ENCODE measurements at places on chromosomes 5 and 9. TPM values are rescaled to one million over a fixed set of nuclear protein-coding genes. Genes with fewer than 3 reads are reported as not detected.
A peak's percentile ranks its signal among the peaks of the same experiment; 100 is the strongest.

PCDHA5 gene
- 4.4 TPM for total RNA-seq

ARHGEF37 gene
- 2.4 TPM for total RNA-seq

SLC1A3 gene
- 14.5 TPM for total RNA-seq

SEMA5A gene
- total RNA-seq = 4.3 TPM

DNA sequence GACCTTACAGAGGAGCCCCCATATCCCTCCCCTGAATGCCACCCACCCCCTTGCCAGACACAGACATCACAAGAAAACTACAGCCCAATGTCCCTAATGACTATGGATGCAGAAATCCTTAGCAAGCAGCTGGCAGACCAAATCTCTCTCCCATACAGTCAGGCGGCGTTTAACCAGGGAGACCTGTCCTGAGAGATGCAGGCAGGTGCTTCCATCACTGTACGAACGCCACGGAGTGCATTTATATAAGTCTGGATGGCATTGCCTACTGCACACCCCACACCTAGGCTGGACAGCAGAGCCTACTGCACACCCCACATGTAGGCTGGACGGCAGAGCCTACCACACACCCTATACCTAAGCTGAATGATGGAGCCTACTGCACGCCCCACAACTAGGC is 34.4 kb upstream of the SARDH start:
- H3K36me3 ChIP-seq = peaks cover 26% of the 10 kb centered on the region
- H3K27me3 ChIP-seq = no peaks in the 10 kb centered on the region
- peak overlapping the region; percentile 79 for H3K27ac ChIP-seq
- no peaks in the 10 kb centered on the region for H3K4me1 ChIP-seq

DNA sequence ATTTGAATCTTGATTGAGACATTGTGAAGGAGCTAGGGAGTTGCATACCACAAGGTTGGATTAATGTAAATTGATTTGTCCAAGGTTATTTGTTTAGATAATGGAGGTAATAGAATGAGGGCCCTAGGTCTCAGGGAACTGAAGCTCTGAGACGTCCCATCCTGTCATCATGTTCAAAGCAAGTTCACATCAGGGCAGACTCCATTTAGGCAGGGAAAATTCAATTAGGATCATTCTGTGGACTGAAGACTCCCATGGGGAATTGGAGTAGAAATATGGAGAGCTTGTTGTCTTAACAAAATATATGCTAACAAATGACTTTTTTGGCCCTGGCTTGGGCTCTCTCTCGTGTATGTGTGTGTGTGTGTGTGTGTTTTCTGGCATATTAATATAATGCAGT is 722.0 kb upstream of the ADAMTS16 start:
- no peak overlapping the region for H3K4me3 ChIP-seq
- DNase-seq = no peak
- peaks cover 19% of the 10 kb centered on the region for H3K27me3 ChIP-seq
- no peak overlapping the region for H3K27ac ChIP-seq

DNA sequence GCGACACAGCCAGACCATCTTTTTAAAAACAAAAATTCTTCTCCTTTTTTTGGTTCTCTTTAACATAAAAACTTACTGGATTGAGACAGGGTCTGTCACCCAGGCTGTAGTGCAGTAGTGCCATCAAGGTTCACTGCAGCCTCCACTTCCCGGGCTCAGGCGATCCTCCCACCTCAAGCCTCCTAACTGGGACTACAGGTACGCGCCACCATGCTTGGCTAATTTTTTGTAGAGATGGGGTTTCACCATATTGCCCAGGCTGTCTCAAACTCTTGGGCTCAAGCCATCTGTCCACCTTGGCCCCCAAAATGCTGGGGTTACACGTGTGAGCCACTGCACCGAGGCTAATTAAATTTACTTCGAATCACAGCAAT is 13.8 kb downstream of the HNRNPK start:
- H3K27ac ChIP-seq = peak overlapping the region; percentile 91
- DNase-seq = no peak
- no peaks in the 10 kb centered on the region for H3K4me1 ChIP-seq
- H3K4me3 ChIP-seq = no peak overlapping the region

GRCh38 chr9:134071149-134071548 is 3.3 kb upstream of the BRD3 start:
- H3K27me3 ChIP-seq = peaks cover 32% of the 10 kb centered on the region
- H3K27ac ChIP-seq = no peak overlapping the region
- no peak for DNase-seq
- H3K4me3 ChIP-seq = no peak overlapping the region
- H3K36me3 ChIP-seq = no peaks in the 10 kb centered on the region

DNA sequence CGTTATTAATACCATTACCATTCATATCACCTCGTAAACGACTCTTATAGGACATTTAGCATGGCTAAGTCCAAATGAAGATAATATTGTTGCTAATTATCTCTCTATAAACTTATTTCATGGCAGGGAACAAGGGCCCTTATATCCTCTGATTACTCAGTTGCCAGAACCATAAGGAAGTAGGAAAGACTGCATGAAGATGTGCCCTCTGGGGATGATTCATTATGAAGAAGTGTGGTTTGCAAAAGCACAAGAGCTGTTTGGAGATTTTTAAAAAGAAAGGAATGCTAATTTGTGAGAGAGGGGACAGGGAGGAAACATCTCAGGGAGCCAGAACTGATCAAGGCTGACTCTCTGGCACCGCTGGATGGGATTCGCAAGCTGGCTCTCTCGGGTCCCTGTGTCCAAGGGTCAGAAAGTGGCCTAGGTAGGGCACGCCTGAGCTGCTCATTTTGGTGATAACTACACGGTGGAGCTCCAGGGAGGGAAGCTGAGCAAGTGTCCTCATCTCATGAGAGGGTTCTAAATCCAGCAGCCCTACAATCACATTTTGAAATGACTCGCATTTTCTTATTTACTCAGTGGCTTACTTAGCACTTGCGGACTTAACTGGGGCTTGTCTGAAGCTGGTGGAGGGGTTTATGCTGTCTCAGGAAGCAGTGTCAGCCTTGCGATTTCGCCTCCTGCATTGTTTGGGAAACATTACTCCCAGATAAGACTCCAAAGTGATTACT is 136.8 kb downstream of the C5orf15 start:
- no peak overlapping the region for H3K4me3 ChIP-seq
- DNase-seq = no peak
- no peaks in the 10 kb centered on the region for H3K36me3 ChIP-seq
- H3K4me1 ChIP-seq = peaks cover 18% of the 10 kb centered on the region

DNA sequence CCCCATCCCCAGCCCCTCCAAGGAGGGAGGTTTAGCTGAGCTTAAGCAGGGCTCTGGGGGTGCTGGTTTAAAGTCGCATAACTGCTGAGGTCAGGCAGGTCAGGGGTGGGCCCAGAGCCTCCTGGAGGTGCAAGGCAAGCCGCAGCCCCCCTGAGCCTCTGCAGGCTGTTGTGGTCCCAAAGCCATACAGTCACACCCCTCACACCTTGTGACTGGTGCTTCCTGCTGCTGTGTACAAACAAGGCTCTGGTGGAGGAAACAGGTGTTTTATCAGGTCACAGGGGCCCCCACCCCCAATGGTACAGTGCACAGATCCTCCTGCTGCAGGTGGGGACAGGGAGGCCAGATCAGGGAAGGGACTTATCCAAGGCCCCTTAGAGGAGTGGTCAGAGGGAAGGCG is 8.0 kb downstream of the TCF7 start:
- H3K4me1 ChIP-seq = no peaks in the 10 kb centered on the region
- DNase-seq = no peak
- H3K27ac ChIP-seq = no peak overlapping the region
- no peaks in the 10 kb centered on the region for H3K27me3 ChIP-seq

- no peaks in the 10 kb centered on the region for H3K27me3 ChIP-seq
- peaks cover 16% of the 10 kb centered on the region for H3K4me1 ChIP-seq
- no peak for DNase-seq
- H3K4me3 ChIP-seq = no peak overlapping the region
- H3K36me3 ChIP-seq = peaks cover 10% of the 10 kb centered on the region
These were observed 2.7 kb downstream of the ZNF346 start for GRCh38 chr5:177025101-177025601.

DNA sequence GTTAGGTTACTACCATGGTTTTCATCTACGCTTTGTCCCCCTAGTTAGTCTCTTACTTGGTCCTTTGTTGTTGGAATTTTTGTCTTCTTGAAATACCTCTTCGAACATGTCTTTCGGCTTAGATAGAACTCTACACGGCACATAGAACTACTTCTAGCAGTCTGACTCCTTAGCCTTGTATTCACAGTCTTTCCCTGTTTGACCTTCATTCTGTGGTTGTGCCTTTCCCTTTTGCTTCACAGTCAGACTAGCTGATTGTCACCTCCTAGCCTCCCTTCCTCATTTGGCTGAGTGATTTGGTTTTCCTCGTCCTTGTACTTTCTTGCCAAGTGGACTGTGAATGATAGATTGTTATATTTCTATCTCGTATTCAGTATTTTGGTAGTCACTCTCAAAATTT is 10.7 kb downstream of the SMAD5 start:
- H3K36me3 ChIP-seq = no peaks in the 10 kb centered on the region
- H3K27me3 ChIP-seq = no peaks in the 10 kb centered on the region
- no peak overlapping the region for H3K4me3 ChIP-seq
- no peak for DNase-seq

DNA sequence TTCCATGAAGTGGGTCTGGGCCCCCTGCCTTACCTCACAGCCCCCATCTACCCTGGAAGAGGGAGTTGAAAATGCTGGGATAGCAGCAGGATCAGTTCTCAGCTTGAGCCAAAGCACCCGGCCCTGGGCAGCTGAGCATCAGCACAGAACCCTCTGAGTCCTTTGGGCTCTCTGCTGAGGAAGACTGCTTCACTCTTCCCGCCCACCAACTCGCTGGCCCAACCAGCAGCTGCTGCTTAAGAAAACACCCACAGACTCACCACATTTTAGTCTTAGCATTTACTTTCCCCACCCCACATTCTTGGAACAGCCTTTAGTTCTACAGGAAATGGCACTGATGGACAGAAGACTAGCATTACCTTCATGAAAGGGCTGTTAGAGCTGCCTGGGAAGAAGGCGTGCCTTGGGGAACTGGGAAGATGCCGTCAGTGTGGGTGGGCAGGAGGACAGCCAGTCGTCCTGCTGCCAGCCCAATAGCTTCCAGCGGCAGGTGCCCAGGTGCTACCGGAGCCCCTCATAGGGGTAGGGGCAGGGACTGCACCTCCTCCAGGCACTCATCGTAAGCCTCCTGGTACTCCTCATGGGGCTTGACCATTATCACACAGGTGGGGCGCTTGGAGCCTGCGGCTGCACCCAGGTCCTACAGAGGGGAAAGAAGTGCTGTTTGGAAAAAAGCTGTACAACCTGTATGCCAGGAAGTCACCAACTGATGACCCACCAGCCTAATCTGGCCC is 4.3 kb downstream of the NHP2 start:
- DNase-seq = no peak
- no peak overlapping the region for H3K27ac ChIP-seq
- no peaks in the 10 kb centered on the region for H3K27me3 ChIP-seq
- H3K36me3 ChIP-seq = peaks cover 13% of the 10 kb centered on the region

GRCh38 chr5:141223112-141223783 is at the start of gene PCDHB14:
TSS of gene PCDHB14 (plus strand) at chr5:141223343. CDS start at chr5:141223506, 163 bp downstream.
- no peaks in the 10 kb centered on the region for H3K4me1 ChIP-seq
- no peaks in the 10 kb centered on the region for H3K27me3 ChIP-seq
- H3K4me3 ChIP-seq = peak within 1 kb of the TSS; percentile 65
- peak within 1 kb of the TSS; percentile 44 for H3K27ac ChIP-seq

DNA sequence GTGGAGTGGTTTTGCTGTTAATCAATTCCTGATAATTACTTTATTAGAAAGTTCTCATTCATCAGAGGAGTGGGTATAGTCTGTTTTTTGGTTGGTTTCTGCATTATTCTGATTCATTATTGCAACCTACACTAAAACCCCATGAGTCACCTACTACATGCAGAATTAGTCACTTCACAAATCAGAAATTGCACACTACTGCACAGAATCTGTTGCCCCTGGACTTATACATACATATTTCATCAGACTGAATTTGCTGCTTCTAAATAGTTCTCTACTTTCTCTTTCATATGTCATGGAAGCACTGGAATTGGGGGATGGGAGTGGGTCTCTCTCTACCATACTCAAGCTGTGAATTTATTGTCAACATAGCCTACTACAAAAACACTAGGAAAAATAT is 585.1 kb downstream of the DNAH5 start:
- H3K4me3 ChIP-seq = no peak overlapping the region
- no peaks in the 10 kb centered on the region for H3K4me1 ChIP-seq
- no peaks in the 10 kb centered on the region for H3K27me3 ChIP-seq
- no peak for DNase-seq
- no peak overlapping the region for H3K27ac ChIP-seq
- no peaks in the 10 kb centered on the region for H3K36me3 ChIP-seq

DNA sequence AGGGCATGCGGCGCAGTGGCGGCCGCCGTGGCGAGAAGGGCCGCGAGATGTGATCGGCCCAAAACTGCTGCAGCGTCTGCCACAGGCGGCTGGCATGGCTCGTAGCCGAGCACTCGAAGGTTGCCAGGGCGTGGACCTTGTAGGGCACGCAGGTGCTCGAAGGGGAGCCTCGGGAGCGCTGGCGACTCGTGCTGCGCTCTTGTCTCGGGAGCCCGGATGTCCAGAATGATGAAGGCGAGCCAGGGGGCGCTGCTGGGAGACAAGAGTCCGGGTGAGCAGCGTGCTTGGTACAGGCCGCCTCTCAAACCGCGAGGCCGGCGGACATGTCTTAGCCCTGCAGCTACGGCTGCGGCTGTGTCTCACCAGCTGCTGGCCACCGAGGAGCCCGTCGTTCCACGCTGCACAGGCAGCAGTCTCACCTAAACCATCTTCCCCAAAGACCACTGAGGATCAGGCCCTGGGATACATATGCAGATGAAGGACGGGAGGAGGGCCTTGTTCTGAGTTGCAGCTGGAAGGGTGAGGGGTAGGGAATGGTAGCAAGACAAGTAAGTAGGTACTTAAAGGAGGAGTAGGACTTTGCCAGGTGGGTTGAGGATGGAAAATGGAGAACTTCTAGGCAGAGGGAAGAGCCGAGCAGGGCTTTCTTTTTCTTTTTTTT is 1.7 kb downstream of the CBY3 start:
- H3K27me3 ChIP-seq = no peaks in the 10 kb centered on the region
- H3K27ac ChIP-seq = peak overlapping the region; percentile 89
- peaks cover 15% of the 10 kb centered on the region for H3K4me1 ChIP-seq
- peak; percentile 27 for DNase-seq
- H3K4me3 ChIP-seq = peak overlapping the region; percentile 92
- peaks cover 10% of the 10 kb centered on the region for H3K36me3 ChIP-seq

DNA sequence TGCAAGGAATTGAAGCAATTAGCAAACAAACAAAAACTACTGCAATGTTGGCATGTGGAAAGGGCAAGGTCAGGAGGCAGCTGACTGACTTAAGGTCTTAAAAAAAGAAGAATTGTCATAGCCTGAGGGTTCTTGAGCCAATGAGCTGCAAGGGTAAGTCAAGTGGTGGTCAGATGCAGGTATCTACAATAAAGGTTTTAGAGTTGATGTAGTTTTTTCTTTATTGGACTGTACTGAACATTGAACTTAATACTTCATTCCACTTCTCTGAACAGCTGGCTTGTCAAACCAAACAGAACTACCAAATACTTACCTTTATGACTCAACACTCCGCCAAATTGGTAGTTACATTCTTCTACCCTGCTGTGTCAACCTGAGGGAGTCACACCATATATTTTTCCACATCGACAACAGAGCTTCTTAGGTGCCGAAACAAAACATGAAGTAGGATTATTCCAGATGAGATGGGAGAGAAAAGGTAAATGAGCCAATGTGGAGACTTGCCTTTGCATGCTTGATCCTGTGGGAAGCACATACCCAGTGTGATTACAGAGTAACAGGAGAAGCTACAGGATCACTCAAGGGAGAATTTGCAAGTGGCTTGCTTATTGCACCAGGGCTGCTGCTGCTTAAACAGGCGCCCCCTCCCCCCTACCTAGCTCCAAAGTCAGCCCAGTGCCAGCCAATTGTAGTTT is 35.3 kb downstream of the EQTN start:
- no peaks in the 10 kb centered on the region for H3K36me3 ChIP-seq
- H3K27me3 ChIP-seq = no peaks in the 10 kb centered on the region
- no peak for DNase-seq
- no peak overlapping the region for H3K27ac ChIP-seq

All from progenitor cell of endocrine pancreas (in vitro differentiated cells).